ENCODE measurements at places on chromosomes 6 and 20. TPM values are rescaled to one million over a fixed set of nuclear protein-coding genes. Genes with fewer than 3 reads are reported as not detected.

SYNCRIP gene
- polyA plus RNA-seq: 85.9 TPM

HUS1B gene
- not detected for polyA plus RNA-seq

SFTA2 gene
- not detected for polyA plus RNA-seq

EPB41L1 gene
- 87.6 TPM for polyA plus RNA-seq

DNA sequence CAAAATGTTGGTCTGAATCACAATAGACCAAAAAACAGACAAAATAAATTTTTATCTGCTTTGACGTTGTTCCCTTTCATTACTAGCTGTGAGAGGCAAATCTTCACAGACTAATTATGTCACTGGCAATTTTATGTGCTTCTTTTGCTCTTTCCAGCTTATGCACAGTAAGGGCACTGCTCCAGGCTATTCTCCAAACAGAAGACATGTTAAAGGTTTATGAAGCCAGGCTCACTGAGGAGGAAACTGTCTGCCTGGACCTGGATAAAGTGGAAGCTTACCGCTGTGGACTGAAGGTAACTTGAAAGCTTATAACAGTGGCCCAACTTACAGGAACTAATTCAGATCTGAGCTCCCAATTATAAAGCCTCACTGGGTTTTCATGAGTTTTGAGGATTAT, 15.5 kb upstream of the SNRNP48 start:
- DNase-seq: no peak

GRCh38 chr6:168999392-168999791, 254.3 kb downstream of the THBS2 start:
- DNase-seq: no peak
